Activated T-cell treated with anti-CD3 and anti-CD28 coated beads for 1 hour (primary cell): ENCODE measurements at places on chromosomes 16 and 17.
A peak's percentile ranks its signal among the peaks of the same experiment; 100 is the strongest.

DNA sequence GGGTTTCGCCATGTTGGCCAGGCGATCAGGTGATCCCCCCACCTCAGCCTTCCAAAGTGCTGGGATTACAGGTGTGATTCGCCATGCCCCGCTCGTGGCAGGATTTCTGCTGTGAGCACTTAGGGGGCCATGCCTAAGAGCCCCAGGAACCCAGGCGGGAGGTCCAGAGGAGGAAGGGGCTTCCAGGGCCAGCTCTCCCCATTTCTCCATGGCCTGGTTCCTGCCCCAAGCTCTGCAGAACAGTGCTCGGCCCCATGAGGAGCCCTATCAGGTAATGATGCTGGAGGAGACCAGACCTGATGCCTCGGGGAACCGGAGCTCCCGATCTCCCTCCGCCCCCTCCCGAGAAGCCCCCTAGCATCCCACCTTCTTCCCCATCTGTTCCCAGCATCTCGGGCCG is 53.6 kb downstream of the RMI2 start:
- no peak for DNase-seq

DNA sequence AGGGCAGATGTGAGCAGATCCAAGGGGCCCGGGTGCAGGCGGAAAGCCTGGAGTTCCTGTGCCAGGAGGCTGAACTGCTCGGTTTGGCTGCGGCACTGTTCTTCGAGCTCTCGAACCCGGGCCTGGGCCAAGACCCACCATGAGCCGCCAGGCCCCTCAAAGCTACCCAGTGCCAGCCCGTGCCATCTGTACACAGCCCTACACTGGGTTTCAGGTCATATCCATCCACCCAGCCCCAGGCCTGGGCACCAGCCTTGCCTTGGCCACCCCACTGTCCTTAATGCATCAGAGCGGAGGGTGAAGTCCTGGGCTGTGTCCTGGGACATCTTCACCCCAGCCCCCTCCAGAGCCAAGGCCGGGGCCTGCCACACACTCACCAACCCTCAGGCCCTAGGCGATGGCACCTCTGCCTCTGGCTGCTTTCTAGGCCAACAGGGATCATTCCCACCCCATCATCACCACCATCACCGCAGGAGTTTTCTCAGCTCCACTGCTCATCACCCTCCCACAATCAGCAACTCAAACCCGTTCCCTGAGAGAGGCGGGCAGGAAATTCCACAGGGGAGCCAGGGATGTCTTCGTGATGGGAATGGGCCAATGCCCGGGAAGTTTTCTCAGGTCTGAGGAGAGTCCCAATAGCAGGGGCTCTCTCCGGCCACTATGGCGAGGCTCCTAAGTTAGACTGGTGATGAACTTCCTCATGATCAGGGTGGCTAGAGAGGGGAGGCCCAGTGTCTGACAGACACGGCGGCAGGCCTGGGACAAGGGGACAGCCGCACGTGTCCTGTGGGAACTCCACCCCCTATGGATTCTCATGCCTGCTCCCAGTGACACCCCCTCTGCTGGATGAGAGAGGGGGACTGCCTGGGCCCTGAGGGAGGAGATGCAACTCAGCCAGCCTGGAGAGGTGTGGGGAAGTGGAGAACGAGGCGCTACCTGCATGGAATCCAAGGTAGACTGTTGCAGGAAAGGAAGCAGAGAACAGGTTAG is 9.1 kb downstream of the TSPOAP1 start:
- DNase-seq, result no peak

GRCh38 chr17:10697092-10698081 is at the start of the genes ADPRM and SCO1:
TSS of gene ADPRM (plus strand) at chr17:10697594. CDS start at chr17:10704927, 7,333 bp downstream.
TSS of gene SCO1 (minus strand) at chr17:10697533. CDS start at chr17:10697507, 26 bp downstream.
- DNase-seq, result peak; percentile 82

- DNase-seq, result no peak
These were observed 25.1 kb downstream of the ALDH3A2 start for GRCh38 chr17:19673623-19674022.

DNA sequence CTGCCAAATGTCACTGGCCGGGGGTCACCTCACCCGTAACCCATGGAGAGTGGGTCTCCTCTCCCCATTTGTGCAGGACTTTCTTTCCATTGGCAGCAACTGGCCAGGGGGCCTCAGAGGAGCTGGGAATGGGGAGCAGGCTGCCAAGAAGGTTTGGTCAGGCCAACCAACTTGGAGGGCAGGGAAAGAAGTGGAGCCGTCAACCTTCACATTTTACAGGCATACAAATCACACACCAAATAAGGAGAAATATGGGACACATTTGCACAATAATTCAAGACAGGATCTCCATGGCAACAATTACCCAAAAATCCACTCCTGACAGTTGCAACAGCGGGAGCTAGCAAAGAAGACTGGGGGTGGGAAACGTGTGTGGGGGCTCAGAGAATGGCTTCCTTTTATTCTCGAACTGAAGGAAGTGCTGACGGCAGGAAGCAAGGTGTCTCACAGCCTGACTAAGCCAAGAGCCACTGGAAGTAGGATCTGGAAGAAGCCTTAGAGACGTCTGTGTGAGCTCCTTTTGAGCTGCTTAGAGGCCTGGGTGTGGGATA is 20.9 kb downstream of the RPRML start:
- DNase-seq, result no peak

DNA sequence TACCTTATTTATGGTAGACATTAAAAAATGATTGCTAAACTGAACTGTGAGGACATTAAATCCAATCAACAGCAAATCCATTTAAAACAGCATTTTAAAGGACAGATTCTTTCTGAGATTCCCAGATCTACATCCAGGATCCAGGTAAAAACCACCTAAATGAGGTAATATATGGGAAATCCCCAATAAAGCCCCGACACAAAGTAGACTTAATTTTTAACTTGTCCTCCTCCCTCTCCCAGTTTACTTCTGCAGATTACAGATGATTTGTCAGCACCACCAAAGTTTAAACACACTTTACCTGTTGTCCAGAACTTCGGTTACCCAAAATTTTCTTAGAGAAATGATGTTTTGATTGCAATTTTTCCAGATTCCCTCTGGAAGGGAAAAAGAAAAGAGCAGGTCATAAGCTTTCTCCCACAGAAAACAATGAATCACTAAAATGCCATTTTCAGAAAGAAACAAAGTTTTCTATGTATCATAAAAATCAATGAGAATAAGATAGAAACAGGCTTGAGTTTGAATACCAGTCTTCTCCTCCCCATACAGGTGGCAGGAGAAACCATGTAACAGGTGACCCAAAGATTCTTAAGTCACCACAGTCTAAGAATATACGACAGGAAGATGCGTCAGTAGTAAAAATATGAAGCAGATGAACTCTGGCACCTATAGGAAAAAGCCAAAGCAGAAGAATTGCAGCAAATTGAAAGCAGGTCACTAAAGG is 22.8 kb downstream of the GJC1 start:
- DNase-seq, result no peak

- DNase-seq, result peak; percentile 52
These were observed at the start of gene MXRA7 for GRCh38 chr17:76710863-76711611. TSS of gene MXRA7 (minus strand) at chr17:76710965. CDS start at chr17:76710946, 19 bp downstream.

DNA sequence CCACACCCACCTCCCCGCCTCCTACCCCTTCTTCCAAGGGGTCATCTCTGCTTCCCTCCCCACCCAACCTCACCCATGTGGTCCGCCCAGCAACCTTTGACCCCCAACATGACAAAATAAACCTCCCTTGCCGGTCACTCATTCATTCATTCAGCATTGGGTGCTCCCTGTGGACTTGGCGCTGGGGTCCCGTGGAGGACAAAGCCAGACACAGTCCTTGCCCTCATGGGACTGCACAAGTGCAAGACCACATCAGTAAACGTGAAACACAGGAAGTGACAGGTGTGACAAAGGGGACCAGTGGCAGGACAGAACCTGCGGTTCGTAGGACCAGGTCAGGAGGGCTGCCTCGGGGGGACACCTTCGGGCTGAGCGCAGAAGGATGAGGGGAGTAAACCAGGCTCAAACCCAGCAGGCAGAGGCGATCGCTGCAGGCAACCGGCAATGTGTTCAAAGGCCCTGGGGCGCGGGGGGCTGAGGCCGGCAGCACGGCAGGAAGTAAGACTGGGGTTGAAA is 185.4 kb downstream of the SEC14L1 start:
- DNase-seq, result no peak

DNA sequence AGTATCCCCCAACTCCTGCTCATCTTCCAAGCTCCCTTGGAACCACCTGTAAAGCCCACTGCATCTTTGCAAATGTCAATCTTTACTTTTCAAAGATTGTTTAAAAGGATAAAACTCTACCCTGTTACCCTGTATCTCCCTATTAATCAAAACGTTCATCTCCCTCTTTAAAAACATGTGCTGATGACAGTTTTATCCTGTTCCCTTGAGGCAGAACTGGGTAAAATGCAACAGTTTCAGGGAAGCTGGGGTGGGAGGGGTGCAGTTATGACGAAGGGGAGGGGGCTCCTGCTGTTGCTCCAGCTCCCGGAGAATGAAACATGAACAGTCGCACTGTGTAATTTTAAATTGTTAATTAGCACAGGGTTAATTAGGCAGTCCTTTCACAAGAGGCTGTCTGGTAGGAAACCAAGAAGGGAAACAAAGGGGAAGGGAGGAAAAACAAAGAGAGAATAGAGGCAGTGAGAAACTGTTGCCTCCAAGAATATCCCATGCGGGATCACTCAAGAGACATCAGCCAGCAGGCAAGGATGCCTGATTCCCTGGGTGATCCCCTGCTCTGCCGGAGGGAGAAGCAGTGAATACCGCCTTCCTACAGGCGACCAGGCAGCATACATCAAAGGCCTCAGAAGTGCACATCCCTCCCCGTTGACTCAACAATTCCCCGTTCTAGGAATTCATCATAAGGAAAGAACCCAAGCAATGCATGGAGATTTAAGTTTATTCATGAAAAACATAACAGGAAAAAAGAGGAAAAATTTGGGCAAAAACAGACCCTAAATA is 84.2 kb downstream of the ZFHX3 start:
- no peak for DNase-seq

DNA sequence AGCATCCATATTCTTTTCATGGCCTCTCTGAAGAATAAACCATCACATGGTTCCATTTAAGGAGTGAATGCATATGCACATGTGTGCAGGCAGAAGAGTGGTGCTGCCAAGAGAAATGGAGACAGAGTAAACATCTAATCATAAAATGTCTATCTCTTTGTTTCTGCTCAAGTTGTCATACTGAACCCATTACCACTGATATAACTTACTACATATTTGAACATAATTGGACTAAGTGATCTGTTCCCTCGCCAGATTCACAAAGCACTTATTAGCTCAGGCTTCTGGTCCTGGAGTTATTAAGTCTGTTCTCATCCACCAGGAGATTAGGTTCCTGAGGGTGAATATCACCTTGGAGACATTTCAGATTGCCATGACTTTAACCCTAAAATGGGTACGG is 72.3 kb upstream of the XYLT1 start:
- DNase-seq, result no peak

GRCh38 chr17:4301066-4301465 is 37.3 kb upstream of the ANKFY1 start:
- DNase-seq, result no peak

GRCh38 chr17:62652251-62653001 is 25.0 kb downstream of the MRC2 start:
- DNase-seq, result peak; percentile 16

GRCh38 chr16:87778476-87778829 is 12.7 kb upstream of the KLHDC4 start:
- no peak for DNase-seq

GRCh38 chr17:42459801-42460281 is 1.2 kb downstream of the ATP6V0A1 start:
- DNase-seq, result no peak

DNA sequence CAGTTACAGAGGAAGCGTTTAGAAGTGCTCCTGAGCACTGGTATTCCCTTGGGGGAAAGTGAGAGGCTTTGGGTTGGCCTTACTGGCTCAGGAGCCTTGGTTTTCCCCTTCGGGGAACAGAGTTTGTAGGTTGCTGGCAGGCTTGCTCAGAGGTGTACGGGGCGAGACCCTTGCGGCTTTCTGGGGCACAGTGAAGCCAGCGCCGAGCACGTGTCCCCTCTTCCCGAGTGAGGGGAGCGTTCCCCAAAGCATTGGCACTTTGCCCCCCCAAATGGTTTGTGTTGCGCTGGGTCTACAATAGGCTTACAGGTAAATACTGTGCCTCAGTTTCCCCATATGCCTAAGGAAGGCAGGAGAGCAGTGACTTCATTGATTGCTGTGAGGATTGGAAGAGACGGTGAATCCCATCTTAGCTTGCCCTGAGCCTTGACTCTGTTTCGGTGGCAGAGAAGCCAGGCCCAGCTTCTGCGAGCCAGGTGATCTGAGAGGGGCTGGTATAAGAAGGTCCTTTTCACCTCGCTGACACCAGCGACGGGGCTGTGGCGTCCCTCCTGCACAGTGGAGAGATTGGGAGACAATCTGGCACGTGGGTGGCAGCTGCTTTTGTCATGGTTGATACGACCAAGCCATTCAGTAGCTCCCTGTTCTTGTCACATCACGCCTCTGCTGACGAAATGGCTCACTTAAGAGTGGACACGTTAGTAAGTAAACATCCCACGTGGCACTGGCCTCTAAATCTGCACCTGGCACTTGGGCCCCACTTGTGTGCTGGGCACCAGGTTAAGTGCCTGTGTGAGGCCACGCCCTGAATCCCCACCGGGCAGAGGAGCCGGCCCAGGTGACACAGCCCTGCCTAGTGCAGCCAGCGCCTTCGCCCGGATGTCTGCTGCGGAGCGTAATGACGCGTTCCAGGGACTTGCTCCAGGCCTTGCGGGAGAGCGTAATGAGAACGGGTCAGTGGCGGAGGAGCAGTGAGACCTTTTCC is 55.0 kb downstream of the MEAK7 start:
- no peak for DNase-seq

DNA sequence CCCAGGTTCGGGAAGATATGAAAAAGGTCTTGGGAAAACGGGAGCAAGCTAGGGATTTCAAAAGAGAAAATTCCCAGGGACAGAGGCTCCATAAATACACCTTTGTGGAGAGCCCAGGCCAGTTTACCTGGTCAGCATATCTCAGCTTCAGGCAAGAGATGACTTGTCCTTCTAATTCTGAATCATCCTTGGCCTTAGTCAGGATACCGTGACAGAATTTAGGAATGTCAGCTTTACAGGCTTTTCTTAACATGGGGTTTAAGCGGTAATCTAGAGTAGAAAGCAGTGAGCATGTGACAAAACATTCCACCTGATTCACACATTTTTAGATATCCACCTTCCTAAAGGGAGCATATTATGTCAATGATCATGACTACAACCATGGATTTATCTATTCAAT is 41.1 kb upstream of the CLEC18B start:
- no peak for DNase-seq

DNA sequence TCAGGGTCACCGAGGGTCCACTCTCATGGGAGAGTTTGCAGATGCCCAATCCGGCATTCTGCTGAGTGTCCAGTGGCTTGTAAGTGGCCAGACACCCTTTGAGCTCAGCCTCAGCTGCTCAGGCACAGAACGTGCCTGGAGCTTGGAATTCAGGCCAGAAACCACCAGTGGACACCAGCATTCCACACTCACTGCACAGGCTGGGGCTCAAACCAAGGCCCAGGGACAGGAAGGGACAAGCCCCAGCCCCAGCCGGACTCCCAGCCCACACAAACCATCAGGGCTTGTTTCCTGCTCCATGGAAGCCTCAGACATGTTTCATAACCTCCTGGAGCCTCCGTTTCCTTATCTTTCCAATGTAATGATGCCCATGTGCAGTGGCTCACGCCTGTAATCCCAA is 5.0 kb upstream of the NPRL3 start:
- no peak for DNase-seq
